ENCODE measurements at places on chromosomes 2 and 18.

DNA sequence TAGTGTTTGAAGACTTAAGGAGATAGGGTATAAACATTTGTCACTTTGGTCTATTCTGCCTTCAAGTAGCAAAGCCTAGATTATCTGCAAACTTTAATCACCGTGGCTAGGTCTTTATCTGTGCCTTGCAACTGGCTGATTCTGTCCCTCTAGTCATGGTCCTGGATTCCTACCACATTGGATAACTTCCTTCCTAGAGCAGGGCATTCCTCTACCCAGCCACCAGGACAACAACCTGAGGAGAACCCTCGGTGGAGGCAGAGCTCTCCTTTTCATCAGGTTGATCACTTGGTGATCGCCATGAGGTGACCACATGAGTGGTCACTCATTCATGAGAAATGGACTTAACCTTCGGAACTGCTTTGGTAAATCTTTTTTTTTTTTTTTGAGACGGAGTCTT lies 25.3 kb upstream of the PTPRM start:
- DNase-seq = no peak

DNA sequence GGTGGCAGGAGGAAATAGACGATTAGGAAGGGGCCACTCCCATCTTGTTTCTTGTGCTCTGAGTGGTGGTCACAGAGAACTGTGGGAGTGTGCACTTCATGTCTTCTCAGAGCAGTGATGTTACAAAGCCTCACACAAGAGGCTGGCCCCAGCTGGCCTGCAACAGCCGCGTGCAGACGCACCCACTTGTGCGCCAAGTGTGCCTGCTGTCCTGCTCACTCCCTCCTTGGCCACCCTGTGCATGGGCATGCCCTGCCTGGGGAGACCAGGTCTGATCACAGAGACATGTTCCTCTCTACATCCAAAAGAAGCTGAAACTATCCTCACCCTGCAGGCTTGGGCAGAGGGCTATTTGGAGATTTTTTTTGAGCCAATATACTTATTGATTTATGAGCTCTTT lies 108.4 kb downstream of the MRO start:
- DNase-seq = no peak

DNA sequence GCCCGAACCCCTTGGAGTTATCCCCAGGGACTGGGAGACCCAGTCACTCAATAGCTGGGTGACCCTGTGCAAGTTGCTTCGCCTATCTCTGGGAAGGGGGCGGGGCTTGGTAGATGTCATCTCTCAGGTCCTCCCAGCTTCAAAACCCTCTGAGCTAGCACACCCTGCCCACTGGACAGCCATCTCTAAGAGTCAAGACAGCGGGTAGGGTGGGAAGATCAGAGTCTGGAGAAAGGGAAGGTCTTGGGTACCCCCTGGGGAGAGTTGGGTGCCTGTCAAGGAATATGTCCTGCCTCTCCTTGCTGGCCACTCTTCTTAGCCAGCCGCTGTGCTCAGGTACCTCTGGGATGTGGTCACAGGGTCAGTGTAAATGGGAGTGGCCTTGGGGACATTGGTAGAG lies 8.0 kb downstream of the GLI2 start:
- no peak for DNase-seq

DNA sequence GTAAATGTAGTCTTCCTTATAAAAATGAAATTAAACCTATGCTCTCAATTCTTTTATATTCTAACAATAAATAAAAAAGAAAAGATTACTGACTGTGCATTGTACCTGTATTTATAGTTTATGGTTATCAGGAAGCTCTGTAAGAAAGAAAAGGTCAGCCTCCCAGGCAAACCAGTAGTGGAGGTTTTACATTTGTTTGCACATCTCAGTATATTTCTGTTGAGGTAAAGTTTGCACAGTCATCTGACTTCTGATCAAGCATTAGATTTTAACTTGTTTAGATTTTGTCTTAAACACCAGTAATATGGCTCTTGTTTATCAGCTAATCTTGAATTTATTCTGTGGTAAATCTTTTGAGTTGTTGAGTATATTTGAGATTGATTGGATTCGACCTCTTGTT lies 37.1 kb downstream of the CCNT2 start:
- DNase-seq = no peak

DNA sequence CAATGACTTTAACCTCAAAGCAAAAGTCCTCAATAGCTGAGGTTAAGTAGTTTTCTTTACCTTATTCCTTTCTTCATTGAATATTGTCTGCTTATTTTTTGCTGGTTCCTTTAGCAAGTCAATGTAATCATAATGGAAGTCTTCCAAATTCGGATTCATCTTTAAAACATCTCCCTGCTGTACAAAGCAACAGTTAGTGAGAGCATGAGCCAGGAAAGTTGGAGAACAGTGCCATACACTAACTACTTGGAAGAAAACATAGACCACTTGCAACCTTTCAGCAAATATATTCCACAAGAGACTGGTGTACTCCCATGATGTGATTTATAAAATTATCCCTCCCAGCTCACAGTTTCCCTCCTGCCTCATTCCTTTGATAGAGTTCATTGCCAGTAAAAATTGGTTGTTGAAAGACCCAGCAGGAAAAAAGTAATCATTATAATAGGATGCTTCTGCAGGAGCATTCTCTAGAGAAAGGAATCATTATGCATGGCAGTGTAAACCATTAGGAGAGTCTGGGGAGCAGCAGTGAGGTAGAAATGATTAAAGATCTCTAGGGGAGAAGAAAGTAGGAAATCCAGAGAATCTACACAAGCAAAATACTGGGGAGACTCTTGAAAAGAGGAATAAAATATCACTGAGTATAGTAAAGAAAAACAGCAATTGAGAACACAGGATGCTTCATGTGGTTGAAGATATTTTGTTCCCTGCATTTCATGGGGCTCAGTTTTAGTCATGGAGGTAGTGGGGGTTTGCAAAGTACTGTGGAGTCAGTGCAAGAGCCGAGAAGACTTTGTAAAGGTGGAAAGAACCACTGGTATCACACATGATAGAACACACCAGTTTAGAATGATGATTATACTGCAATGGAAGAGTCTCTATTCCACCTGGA lies 38.6 kb upstream of the TTN start:
- no peak for DNase-seq

DNA sequence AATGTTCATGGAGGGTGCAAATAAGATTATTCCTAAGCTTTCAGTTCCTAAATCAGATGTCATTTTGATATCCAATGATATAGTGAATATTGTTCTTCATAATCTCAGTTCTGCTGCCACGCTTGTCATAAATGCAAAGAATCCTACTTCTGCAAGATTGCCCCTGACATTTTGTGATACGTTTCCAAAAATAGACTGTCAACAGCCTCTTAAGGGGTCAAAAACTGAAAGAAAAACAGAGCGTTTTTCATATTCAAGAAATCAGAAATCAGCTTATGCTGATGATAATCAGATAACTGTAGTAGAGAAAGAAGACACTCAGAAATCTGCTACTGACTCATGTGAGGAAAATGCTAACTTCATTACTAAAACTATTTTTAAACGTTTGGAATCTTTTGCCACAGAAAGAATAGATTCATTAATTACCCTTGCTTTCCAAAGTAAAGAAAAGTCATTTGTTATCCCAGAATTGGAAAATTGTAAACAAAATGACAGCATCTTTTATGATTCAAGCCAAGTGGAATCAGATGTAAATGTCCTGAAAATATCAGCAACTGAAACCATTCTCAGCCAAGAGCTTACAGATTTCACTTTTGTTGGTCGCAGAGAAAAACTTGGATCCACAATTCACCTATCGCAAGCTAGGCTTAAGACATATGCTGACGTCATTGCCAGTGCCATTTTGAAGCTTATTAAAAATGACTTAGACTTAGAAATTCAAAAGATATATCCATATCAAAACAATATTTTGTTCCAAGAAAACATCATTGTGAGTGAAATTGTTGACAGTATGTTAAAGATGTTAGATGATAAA lies 55.1 kb downstream of the FSIP2 start:
- no peak for DNase-seq

- DNase-seq = no peak
These were observed 32.7 kb downstream of the COX7A2L start for GRCh38 chr2:42328148-42328833.

GRCh38 chr2:134238371-134238770 lies 15.5 kb upstream of the MGAT5 start:
- DNase-seq = no peak

- no peak for DNase-seq
These were observed 167.2 kb downstream of the CELF4 start for GRCh38 chr18:37398248-37398920.

- no peak for DNase-seq
These were observed 123.6 kb downstream of the GPR39 start for GRCh38 chr2:132540166-132540565.

DNA sequence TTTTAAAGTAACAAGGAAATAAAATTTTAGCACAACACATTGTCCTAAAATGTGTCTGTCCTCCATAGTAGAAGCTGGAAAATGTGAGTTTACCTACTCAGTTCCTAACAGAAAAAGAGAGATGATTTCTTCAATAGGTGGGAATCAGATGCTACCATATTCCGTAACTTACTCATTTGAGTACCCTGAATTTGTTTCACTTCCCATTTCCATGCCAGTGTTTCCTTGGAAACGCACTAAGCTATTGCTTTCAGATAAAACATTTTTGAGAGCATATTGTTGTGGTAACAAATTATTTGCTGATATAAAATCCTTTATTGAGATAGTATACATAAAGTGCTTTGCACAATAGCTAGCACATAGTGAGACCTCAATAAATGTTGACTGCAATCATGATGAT lies 137.5 kb upstream of the BARD1 start:
- DNase-seq = no peak

GRCh38 chr18:74388227-74388626 lies 68.9 kb downstream of the DIPK1C start:
- DNase-seq = no peak

DNA sequence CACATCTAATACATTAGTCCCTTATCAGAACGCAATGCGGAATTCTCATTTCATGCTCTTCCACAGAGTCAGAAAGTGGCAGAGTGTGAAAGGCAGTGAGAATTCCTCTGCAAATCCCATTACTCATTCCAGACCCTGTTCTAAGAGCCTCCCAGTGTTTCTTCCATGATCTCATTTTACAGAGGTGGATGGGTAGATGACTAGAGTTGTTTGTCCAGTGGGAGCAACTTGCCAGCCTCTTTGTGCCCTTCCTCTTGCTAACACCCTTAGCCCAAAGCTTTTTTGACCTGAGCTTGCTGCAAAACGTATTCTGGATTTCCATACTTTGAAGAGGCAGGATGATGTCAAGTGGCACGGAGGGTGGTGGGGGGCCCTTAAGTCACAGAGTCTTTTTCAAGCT lies 467.7 kb upstream of the RGPD4 start:
- DNase-seq = no peak

GRCh38 chr2:30492185-30492584 lies 45.1 kb downstream of the LCLAT1 start:
- no peak for DNase-seq

DNA sequence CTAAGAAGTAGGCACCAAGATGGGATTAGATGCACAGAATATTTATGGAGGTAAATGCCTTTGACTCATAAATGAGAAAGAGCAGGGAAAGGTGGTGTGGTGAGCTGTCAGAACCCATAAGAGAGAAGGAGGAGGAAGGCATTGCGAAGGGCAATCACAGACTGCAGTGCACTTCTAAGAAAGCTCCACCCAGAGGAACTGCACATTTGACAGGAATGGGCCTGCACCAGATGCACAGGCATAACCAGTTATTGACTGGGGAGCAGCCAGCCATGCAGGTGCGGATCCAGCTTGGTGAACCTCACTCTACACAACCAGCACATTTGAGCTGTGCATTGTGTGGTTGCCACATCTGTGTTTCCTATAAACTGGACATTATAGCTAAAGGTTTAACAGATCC lies 62.2 kb upstream of the L3MBTL4 start:
- DNase-seq = no peak

DNA sequence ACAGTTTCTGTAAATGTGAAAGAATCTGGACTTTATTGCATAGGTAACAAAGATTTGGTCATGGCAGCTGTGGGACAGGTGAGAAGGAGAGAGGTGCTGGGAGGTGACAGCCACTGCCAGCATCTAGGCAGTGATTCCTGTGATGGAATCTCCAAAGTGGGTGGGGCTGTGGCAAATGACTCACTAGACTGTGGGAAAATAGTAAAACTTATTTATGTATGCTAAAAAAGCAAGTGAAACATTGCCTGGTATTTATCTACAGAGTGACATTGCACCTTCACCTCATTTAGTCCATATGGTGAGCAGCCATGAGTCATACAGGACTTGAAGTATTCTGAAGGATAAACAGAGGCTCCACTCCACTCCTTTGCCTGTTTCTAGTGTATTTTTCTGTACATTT lies 145.3 kb upstream of the MEX3C start:
- no peak for DNase-seq

DNA sequence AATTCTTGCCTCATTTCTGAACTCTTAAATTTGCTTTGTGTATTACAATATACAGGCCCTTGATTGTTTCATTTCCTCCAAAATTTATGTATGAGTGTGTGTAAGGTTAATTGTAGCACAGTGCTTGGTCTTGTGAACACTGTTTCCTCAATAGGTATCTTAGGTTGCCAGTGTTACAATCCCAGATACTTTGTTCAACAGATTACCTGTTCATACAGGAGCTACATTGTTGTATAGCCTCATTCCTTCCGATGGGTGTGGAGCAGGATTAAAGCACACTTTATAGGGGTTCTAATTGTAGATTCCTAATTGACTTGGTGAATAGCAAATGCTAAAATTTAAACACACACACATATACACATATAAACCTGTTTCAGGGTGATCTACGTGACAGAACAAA lies 10.7 kb downstream of the RBBP8 start:
- no peak for DNase-seq

DNA sequence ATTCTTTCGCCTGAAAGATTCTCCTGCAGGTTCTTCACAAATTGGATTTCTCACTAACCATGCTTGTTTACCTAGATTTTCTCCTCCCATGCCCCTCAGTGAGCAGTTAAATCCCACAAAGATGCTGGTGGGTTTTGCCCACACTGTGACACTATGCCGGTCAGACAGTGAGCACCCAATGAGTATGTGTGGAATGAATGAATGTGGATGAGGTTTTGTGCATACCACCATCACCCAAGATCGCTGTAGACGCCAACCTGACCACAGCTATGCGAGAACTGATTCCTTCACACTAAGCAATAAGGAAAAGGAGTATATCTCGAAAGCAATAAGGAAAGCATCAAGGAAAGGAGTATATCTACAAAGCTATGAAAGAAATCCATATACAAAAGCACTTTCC lies 116.7 kb downstream of the PID1 start:
- no peak for DNase-seq

DNA sequence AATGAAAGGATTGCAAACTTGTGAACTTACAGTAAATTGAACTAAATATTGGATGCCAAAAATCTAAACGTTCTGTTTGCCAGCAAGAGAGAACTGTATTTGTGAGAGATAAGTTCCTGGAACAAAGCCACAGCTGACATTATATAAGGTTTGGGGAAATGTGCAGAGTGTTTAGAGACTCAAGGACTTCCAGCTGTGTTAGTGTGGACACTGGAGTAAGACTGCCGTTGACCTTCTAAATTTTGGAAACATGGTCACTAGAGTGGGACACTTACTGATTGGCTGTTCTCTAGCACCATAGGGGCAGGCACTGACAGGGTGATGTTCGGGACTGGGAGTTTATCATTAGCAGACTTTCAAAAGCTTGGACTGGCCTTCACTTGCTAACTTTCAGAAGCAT lies 40.5 kb downstream of the SCN9A start:
- no peak for DNase-seq

- DNase-seq = no peak
These were observed 3.1 kb upstream of the ZEB2 start for GRCh38 chr2:144522897-144523595.

GRCh38 chr18:48842259-48843061 lies 108.3 kb downstream of the SMAD7 start:
- peak; percentile 14 for DNase-seq
